ENCODE measurements at places on chromosomes 7 and 10.

DNA sequence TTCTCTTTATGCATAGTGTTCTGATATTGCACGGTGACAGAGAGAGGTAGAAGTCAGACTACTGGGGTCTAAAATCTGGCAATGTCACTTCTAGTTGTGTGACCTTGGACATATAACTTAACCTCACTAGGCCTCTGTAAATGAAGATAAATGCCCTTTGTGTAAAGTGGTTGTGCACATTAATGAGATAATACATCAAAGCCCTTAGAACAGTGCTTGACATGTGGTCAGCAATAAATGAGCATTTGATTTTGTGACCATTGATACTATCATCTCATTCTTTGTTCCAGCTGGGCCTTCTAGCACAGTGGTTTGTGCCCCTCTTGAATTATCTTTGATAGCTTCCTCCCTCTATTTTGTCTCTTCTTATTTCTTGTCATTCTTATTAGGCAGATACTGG lies 74.1 kb upstream of the C10orf90 start:
- DNase-seq: no peak

DNA sequence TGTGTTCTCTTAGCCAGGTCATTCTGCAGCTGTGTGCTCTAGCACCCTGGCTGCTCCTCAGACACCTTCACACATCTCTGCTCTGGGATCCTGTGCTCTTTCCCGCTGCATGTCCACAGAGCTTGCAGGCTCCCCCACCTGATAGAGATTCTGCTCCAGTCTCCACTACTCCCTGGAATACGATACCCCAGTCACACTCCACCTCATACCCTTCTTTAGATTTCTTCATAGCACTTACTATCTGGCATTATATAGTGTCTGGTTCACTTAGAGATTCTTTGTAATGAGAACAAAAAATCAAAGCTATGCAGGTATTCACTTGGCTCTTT lies 88.0 kb downstream of the CELF2 start:
- no peak for DNase-seq

GRCh38 chr10:121309164-121309563 lies 289.1 kb downstream of the FGFR2 start:
- no peak for DNase-seq

- no peak for DNase-seq
Observed at GRCh38 chr10:127024685-127025435, 119.6 kb downstream of the DOCK1 start.

DNA sequence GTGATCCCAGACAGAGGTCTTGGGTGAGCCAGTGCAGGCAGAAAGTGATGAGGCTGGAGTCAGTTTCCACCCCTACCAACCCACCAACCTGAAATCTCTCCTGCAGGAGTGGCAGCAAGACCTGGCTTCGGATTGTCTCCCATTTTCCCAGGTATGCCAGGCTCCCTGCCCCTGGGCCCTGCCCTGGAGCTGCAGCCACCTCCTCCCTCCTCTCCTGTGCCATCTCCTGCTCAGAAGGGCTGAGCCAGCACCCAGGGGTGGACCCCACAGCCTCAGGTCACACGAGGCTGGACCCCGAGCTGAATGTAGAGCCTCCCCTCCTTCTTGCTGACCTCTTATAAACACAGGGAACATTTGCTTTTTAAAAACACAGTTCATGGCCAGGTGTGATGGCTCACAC lies 17.0 kb upstream of the LIMK1 start:
- DNase-seq: no peak

- no peak for DNase-seq
Observed at GRCh38 chr7:151744051-151744580, 132.8 kb downstream of the PRKAG2 start.

Data from activated T-cell treated with anti-CD3 and anti-CD28 coated beads, Interleukin-2, amount 50 U/mL, for 48 hours (primary cell).